ENCODE measurements at places on chromosomes 6 and 20. TPM values are rescaled to one million over a fixed set of nuclear protein-coding genes. Genes with fewer than 3 reads are reported as not detected.

PTK6 gene
- 0.06 TPM for total RNA-seq

TSPO2 gene
- 1.6 TPM for total RNA-seq

CST5 gene
- not detected for total RNA-seq

MAS1 gene
- 0.06 TPM for total RNA-seq

SLC35F1 gene
- 27.8 TPM for total RNA-seq

CALHM5 gene
- 4.5 TPM for total RNA-seq

ZNF217 gene
- 10.5 TPM for total RNA-seq

SLC12A5 gene
- total RNA-seq, result 84.7 TPM

SPTLC3 gene
- total RNA-seq, result 53.6 TPM

UNC5CL gene
- 0.72 TPM for total RNA-seq

CTAGE9 gene
- total RNA-seq, result not detected

Data from spinal cord (tissue), 10 donors.